SW480 (cell line): ENCODE measurements at places on chromosomes 12 and 14.

GRCh38 chr12:3363608-3364007 is 127.4 kb upstream of the PRMT8 start:
- DNase-seq: no peak

DNA sequence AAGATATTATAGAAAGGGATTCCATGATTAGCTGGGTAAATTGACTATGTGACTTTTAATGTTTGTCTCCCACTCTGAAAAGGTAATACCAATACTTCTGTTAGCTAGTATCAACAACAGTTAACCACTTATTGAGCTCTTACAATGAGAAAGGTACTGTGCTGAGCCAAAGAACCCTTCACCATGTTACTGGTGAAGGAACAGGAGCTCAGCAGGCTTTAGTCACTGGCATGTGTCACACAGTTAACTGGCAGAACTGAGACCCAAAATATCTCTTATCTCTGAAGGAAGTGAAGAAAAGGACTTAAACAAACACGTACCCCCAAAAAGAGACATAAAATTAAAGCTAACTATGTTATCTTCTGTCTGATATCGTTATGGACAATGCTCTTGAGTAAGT is 170.6 kb downstream of the MED13L start:
- DNase-seq: no peak

DNA sequence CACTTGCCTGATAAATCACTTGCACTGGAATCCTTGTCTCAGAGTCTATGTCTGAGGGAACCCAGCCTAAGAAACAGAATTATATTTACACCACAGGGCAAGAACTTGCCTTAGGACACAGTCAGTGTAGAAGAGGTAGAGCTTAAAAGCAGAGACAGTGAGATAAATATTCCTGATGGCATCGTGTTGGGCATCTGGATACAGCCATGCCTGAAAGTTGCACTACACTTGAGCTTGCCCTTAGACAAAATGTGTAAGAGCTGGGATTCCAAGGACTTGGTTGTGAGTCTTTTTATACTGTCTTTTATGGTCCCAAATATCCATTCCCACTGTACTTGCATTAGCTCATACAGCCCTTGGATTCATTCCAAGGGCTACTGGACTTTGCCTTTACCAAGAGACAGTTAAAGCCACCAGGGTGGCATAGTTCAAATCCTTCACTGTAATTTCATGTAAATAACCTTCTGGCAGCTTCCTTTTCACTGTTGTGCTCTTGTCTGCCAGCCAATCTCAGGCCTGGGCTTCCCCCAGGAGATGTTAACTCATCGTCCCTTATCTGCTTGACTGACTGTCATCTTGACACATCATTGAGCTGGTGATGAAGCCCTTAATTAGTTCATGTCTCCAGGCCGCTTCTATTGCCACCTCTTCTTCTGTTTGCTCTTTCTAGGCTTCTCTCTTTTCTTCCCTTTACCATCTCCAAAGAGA is 577.9 kb upstream of the TBX3 start:
- peak; percentile 13 for DNase-seq

- no peak for DNase-seq
Measured at GRCh38 chr14:34376649-34377267, 85.3 kb downstream of the SPTSSA start.

- DNase-seq: no peak
Measured at GRCh38 chr12:46459111-46459510, 86.5 kb upstream of the SLC38A2 start.

- peak; percentile 50 for DNase-seq
Measured at GRCh38 chr12:131351319-131352028, 359.4 kb upstream of the SFSWAP start.

DNA sequence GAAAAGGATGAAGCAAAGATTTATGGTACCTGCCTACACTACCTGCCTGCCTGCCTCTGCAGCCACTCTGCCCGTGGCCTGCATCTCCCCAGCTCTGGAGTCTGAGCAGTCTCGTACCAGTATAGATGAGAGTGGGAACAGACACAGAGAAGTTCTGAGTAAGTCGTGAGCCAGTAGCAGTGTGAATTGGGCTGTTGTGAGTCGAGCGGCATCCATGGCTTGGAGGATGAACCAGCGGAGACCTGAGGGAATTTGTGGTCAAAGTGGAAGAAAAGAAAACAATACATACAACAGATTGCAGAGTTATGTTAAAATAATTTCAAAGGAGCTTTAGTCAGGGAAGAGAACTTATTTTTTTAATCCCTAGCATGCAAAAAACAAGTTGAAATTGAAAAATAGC is 25.3 kb downstream of the C2CD5 start:
- no peak for DNase-seq

DNA sequence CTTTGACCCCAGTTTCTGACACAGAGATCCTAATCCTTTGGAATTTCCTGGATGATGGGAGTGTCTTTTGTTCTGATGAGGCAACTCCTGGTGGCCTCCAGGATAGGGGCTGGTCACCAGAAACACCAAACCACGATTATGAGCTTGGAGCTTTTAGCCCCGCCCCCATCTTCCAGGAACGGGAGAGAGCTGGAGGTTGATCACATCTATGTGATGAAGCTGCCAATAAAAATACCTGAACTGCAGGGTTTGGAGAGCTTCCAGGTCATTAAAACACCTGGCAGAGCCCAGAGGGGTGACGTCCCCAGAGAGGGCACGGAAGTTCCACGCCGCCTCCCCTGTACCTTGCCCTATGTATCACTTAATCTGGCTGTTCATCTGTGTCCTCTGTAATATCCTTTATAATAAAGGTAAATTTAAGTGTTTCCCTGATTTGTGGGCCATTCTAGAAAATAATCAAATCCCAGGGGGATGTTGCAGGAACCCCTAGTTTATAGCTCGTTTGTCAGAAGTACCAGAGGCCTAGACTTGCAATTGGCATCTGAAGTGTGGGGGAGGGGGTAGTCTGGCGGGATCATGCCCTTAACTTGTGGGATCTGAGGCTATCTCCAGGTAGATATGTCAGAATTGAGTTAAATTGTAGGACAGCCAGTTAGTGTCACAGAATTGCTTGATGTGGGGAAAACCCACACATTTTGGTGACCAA is 21.2 kb downstream of the APPL2 start:
- DNase-seq: peak; percentile 74

DNA sequence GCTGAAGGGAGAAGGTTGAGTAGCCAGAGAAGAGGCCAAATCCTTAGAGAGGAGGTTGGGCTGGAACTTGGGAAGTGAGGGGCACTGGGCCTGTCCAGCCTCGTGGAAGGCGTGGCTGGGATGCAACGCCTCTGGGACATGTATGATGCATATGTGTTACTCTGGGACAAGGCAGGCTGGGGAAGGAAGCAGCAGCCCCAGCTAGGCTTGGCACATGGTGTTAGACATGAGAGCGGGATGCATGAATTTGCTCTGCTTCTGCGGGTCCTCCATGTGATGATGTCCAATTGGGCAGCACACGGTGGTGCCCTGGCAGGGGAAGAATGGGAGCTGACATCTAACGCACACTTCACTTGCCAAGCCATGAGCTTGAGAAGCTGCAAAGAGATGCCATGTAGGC is 21.3 kb downstream of the PLEKHH1 start:
- DNase-seq: no peak

DNA sequence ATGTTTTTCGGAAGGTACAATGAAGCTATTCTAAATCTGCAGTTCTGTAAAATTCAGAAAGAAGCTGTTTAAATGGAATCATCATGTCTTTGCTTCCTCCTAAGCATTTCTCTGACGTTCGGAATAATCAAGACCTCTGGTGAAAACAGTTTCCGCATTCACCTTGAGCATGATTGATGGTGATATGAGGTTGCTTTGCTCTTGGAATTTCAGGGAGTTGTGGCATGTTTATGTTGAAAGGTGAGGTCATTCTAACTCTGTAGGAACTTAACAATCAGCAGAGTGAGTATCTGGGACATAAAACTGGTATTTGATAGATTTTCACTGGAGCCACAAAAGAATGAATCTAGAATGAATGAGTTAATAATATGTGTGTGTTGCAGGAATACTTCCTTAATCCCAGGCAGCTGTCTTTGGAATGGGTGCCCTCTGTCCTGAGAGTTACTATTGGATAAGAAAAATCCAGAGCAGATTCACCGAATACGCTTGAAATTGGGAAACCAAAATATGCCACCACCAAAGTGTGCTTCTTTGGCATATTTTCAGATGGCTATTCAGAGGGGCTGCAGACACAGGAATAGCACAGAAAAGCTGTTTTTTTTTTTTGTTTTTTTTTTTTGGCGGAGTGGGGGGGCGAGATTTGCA is 599.1 kb downstream of the CCER1 start:
- DNase-seq: no peak

GRCh38 chr14:70442750-70443149 is 9.2 kb upstream of the ADAM21 start:
- DNase-seq: no peak

GRCh38 chr12:21111732-21112131 is 19.3 kb upstream of the SLCO1B1 start:
- DNase-seq: no peak

GRCh38 chr14:34649344-34649743 is 19.4 kb upstream of the SNX6 start:
- no peak for DNase-seq
